Fibroblast of skin of right quadriceps (primary cell): ENCODE measurements at places on chromosomes 2 and 18.

DNA sequence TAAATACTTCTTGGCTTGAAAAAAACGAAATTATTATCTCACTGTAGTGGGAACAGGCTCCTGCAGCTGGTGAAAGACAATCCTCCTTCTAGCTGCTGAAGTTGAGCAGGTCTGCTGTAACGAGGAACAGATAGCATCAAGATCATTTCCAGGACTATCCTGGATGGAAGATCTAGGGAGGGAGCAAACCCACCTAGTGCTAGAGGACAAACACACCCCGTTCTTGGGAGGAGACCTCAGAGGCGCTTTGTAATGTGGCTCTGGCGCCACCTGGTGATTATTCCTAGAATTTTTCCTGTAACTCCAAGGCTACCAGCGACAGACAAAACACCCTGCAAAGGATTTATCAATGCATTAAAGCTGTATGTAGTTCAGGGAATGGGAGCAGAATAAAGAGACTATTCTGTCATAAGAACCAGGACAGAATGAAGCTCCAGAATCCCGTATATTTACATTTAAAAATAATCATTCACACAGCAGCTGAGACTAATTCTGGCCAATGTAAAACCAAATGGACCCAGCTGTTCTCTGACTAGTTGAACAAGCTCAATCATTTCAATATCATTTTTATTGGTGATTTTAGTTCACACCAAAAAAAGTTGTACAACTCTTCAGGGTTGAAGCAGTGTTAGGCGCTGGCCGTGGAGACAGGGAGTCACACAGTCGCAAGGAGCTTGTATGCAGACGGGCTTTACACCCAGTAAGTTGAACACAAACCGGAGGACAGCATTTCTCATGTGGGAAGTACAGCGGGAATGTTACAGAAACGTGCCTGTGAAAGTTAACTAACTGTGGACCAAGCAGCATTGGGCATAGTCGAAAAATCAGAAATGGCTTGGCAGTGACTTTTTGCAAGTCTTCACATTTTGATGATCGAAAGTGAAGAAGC, 290.3 kb downstream of the TRIB2 start:
- DNase-seq, result peak; percentile 68

DNA sequence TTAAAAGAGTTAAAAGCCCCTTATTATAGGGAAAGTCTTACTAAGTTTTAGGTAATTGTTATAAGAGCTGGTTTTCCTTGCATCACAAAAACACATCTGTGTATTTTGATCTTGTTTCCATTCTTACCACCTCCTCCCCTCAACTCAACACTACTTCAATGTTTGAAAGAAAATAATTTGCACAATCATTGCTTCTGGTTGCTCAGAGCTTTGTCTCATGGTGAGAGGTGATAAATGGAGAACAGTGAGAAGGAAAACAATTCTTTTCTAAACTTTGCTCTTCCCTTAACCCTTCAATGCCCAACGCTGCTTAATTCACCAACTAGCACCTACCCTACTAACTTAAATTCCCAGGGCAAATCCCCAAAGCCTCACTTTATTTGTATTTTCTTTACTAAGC, 268.1 kb upstream of the LINC00305 start:
- no peak for DNase-seq

DNA sequence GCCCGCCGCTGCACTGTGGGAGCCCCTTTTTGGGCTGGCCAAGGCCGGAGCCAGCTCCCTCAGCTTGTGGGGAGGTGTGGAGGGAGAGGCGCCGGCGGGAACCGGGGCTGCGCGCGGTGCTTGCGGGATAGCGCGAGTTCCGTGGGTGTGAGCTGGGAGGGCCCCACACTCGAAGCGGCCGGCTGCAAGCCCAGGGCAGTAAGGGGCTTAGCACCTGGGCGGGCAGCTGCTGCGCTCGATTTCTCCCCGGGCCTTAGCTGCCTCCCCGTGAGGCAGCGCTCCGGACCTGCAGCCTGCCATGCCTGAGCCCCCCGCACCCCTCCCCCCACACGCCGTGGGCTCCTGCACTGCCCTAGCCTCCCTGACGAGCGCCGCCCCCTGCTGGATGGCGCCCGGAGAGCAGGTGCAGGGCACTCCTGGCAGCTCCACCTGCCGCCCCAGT, 124.4 kb downstream of the CCDC178 start:
- no peak for DNase-seq

GRCh38 chr2:121699421-121700333, 37.0 kb downstream of the NIFK start:
- peak; percentile 75 for DNase-seq

DNA sequence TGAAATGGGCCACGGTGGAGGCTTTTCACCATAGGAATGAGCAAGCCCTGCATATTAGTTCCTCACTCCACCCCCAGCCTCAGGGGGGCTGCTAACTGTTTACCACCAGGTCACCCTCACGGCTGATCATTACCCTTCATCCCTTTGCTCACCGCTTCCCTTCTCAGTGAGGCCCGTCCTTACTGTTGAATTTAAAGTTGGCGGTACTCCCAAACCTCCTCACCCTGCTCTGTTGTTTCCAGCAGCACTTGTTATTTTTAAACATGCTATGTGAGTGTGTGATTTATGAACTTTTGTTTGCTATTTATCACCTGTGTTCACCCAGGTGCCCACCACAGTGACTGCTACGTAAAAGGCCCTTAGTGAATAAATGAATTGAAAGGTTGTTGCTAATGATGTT, 243.6 kb downstream of the ZNF407 start:
- no peak for DNase-seq

- no peak for DNase-seq
Measured at GRCh38 chr2:196510246-196510645, 129.3 kb upstream of the CCDC150 start.

GRCh38 chr2:146992057-146992456, 852.8 kb upstream of the ACVR2A start:
- DNase-seq, result peak; percentile 41

GRCh38 chr2:241074901-241075540, 27.1 kb downstream of the MTERF4 start:
- DNase-seq, result no peak
